Activated CD4-positive, alpha-beta T cell treated with anti-CD3 and anti-CD28 coated beads, Interleukin-2, amount 50 U/mL, for 48 hours (primary cell): ENCODE measurements at places on chromosomes 5 and 9.
A peak's percentile ranks its signal among the peaks of the same experiment; 100 is the strongest.

DNA sequence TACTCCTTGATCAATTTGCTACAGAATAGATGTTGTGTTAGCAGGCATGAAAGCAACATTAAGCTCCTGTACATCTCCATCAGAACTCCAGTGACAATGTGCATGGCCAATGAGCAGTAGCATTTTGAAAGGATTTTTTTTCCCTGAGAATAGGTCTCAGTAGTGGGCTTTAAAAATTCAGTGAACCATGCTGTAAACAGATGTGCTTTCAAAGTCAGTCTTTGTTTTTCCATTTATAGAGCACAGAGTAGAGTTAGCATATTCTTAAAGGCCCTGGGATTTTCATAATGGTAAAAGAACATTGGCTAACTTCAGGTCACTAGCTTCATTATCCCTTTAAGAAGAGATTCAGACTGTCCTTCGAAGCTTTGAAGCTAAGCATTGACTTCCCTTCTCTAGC, 150.8 kb downstream of the VPS13A start:
- DNase-seq, result no peak

DNA sequence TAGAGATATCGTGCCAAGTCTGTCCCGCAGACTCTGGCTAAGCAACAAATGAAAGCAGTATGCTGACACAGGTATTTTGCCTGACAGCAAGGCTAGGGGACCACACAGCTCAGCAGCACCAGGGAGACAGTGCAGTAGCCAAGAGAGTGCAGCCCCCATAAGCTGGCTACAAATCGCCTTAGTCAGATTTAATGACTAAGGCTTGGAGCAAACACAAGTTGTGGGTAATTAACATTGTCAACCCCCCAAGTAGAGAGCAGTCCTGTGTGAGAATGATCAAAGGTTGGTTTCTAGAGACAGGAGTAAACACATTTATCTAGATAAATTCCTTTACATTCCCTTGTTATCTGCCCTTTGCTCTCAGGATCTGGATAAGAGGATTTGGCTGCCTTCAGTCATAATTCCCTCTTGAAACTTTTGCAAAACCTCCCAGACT, 1434.5 kb upstream of the CDH6 start:
- no peak for DNase-seq

- no peak for DNase-seq
These were observed 25.0 kb downstream of the ARPC5L start for GRCh38 chr9:124886866-124887492.

DNA sequence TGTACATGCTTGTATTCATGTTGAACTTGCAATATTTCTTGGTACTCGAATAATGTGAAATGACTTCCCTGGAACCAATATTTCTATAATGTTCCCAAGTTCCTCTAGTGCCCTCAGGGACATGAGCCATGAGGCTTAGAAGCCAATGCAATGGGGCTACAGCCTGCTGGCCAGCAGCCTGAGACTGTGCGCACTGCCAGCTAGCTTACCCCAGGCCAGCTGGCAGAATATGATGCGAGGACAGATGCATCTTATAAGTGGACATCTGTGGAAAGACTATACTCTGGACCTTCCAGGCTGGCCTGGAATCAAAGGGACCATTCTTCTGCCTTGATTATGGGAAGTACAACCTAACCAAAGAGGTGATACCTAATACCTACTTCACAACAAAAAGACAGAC, 1862.0 kb upstream of the ACO1 start:
- no peak for DNase-seq

DNA sequence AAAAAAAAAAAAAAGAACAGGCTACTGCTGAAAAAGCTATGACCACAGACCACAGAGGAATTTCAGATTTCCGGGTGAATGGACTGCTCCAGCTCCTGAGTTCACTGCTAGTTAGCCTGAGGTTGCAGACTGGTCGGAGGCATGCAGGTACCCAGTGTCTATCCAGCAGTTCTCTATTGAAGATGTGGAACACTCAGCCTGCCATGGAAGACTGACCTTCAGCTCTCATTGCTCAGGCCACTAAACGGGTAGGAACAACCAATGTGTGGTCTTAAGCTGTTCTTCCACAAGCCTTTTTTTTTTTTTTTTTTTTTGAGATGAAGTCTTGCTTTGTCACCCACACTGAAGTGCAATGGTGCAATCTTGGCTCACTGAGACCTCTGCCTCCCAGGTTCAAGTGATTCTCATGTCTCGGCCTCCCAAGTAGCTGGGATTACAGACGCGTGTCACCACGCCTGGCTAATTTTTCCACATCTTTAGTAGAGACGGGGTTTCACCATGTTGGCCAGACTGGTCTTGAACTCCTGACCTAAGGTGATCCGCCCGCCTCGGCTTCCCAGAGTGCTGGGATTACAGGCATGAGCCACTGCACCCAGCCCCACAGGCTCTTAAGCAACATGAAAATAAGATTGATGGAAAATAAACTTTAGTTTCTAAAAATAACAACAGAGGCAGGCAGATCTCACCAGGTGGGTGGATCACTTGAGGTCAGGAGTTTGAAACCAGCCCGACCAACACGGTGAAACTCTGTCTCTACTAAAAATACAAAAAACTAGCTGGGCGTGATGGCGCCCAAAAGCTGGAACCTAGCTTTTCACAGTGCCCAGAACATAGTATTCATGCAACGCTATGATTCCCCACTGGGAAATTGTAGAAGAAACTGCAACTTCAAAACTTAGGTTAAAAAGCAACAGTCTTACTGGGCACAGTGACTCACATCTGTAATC, 20.0 kb upstream of the NPM1 start:
- DNase-seq, result no peak

- DNase-seq, result peak; percentile 56
These were observed 600 bp downstream of the ENC1 start for GRCh38 chr5:74639807-74640449.

GRCh38 chr9:91558879-91559278, 135.2 kb upstream of the NFIL3 start:
- DNase-seq, result no peak

DNA sequence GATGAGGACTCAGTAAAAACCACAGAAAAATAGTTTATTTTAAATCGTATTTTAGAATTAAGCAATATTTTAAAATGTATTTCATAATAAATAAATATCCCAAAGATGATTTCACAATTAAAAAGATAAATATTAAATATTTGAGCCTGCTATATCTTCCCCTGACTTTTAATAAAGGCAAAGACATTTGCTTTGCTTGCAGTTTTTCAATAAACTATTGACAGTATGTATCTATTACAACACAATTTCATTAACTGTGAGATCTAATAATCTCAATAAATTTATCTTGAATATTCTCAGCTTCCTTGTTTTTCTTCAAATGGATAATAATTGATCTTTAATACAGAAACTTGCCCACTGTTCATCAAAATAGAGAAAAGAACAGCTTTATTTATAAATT, 186.2 kb upstream of the TARS1 start:
- DNase-seq, result no peak

DNA sequence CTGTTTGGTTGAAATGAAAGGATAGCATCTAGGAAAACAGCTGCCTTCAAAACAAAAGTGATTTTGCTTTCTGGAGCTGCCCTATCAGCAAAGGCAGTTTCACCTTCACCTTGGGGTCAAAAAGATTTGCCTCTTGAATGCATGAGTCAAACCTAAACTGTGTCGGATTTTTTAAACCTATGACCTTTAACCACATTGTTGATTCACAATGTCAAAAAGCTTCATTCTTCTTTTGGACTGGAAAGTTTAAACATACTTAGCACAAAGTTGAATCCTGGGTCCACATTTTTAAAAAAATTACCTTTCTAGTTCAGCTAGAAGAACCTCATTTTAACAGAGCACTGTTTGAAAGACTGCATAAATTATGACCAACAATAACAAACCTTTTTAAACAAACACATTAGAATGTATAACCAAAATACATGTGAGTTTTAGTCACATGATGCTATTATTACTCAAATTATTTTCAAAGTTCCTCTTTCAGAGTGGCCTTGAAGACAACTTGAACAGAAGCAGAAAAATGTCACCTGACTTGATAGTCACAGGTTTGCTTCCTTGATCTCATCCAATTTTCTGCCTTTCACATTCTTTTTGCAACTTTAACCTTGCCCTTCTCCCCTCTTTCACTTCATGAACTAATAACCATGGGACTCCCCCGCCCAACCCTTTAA, 109.7 kb upstream of the LHFPL2 start:
- DNase-seq, result no peak

DNA sequence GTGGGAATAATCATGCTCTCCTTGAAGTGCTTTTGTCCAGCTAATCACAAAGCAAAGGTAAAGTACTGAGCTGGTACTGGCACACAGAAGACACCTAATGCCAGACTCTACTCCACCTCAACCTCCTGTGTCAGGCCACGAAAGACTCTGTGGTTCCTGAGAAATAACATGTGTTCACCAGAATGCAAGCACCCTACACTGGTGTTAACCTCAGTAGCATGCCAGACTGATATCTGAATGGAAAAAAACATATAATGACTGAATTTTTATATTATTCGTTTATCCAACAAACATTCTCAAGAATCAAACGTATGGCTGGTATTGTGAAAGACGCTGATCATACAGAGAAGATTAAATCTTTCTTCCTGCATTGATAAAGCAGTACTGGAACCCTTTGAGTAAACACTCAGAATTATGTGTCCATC, 97.1 kb upstream of the IFNE start:
- no peak for DNase-seq

DNA sequence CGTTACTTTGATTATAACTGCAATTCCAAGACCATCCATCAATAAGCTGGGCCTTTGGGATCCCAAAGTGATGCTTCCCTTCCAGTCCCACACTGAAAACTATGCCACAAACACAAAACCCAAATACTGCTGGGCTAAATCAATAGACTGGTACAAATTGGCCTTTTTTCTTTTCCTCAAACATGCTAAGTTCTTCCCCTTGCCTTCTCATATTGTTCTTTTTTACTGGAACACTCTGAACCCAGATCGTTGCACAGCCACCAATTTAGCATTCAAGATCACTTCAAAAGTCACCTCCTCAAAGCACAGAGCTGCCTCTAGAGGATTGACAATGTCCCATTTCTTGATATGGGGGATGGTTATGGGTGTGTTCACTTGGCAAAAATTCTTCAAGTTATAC, 66.0 kb downstream of the ACTL7B start:
- no peak for DNase-seq

DNA sequence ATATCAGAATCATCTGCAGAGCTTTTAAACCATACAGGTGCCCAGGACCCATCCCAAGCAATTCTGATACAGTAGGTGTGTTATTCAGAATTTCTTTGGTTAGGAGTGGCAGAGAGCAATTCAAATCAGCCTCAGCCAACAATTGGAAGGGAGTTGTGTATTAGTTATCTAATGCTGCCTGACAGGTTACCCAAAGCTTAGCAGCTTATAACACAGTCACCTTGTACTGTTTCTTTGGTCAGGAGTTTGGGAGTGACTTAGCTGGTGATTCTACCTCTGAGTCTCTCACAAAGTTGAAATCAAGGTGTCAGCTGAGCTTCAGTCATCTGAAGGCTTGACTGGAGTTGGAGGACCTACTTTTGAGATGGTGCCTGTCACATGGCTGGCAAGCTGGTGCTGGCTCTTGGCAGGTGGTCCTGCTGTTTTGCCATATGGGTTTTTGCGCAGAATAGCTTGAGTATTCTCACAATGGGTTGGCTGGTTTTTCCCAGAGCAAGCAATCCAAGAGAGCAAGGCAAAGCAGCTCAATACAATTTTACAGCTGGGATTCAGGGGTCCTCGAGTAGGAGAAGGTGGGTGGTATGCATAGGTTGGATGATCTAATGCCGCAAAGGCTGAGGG, 18.7 kb upstream of the CARNMT1 start:
- DNase-seq, result no peak

- DNase-seq, result no peak
These were observed 60.7 kb downstream of the NSD1 start for GRCh38 chr5:177194268-177194667.

DNA sequence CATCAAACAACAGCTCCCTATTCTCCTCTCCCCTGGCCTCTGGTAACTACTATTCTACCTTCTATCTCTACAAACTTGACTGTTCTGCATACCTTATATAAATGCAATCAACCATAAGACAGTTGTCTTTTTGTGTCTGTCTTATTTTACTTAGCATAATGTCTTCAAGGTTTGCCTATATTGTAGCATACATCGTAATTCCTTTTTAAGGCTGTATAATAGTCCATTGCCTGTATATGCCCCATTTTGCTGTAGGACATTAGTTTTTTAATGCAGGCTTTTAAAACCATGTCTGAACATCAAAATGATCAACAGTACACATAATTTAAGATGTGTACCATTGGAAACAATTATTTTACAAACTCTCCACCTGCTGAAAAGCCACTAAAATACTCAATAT, 12.4 kb downstream of the ANKH start:
- DNase-seq, result no peak

GRCh38 chr9:83583151-83584014, 39.6 kb upstream of the IDNK start:
- peak; percentile 30 for DNase-seq

DNA sequence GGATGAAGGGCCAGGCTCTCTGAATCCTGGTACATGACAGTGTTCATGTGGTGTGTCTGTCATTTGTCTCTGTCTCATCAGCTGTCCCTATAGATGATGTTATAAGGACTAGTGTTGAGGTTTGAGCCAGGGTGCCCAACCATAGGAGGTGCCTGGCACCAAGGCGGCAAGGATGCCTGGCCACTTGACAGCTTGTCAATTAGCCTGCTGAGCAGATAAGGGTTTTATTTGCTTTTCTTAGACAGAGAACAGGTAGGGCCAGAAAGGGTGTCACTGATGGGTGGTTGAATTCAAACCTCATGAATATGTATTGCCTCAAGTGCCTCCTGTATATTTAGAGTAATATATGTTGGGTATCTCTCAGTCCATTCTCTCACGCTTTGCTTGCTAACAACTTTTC, 30.1 kb upstream of the AUH start:
- DNase-seq, result no peak

DNA sequence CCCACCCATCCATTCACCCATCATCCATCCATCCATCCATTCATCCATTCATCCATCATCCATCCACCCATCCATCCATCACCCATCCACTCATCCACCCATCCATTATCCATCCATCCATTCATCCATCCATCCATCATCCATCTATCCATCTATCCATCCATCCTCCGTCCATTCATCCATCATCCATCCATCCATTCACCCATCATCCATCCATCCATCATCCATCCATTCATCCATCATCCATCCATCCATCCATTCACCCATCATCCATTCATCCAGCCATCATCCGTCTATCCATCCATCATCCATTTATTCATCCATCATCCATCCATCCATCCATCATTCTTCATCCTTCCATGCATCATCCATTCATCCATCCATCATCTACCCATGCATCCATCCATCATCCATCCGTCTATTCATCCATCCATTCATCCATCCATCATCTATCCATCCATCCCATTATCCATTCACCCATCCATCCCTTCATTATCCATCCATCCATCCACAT, 10.1 kb downstream of the ASS1 start:
- DNase-seq, result no peak

GRCh38 chr5:138439477-138440158, 761 bp downstream of the REEP2 start:
- no peak for DNase-seq

GRCh38 chr9:109815366-109815947, 35.5 kb downstream of the PALM2AKAP2 start:
- DNase-seq, result no peak
